Activated CD8-positive, alpha-beta memory T cell treated with anti-CD3 and anti-CD28 coated beads for 24 hours (primary cell): ENCODE measurements at places on chromosomes 12 and 14.

DNA sequence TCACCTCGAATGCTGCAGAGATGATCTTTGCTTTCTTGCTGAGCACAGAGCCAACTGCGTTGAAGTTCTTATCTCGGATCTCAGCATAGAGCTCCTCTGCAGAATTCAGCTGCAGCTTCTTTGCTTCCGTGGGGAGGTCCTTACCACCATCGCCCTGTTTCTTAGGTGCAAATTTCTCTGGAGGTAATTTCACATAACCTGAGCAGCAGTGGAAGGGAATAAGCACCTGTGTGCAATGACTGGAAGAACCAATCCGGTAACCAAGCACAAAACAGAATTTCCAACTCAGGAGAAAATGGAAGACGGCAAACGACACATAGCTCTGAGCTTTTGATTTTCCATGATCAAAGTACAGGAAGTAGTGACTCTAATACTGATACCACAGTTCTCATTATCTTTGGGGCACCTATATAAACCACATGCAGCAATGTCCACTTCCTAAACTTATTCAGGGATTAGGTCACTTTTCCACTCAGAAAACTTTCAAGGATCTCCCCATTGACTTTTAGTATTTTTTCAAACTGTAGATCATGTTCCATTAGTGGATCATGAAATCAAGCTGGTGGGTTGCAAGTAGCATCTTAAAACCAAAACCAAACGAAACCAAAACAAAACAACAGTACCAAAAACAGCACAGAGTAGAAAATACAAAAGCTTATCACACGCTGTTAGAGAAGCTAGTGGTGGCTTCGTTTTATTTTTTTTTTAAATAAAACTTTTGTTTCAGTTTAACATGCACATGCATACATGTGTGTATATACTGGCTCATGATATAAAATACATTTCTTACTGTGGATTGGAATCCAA, 18.9 kb upstream of the DIABLO start:
- no peak for DNase-seq

DNA sequence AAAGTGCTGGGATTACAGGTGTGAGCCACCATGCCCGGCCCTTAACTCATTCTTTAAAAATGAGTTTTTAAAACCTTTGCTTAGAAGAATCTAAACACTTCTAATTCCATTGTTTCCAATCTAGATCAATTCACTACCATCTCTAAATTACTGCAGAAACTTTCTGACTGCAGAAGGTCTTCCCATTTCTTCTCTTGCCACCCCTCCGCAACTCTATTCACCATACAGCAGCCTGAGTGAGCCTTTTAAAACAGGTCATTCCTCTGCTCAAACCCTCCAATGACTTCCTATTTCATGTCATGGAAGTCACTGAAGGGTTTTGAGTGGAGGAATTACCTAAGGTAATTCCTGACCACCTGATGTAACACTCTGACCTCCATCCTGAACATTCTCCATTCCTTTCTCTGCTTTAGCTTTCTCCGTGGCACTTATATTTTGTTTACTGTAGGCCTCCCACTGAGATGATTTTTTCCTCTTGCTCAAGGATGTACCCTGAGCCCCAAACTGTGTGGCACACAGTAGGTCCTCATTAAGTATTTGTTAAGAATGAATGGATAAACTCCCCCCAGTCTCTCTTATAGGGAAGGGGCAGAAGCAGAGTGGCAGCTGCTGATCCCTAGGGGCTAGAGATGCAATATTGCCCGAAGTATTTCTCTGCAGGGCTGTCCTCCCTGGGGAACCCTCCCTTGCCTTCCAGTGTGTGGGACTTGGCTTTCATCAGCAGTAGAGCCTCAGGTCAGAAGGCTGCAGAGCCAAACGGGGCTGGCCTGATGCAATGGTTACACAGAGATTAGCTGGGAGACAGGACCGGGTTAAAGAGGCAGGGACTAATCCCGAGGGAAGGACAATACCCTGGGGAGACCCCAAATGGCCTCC, 1.2 kb downstream of the DDIT3 start:
- peak; percentile 73 for DNase-seq

DNA sequence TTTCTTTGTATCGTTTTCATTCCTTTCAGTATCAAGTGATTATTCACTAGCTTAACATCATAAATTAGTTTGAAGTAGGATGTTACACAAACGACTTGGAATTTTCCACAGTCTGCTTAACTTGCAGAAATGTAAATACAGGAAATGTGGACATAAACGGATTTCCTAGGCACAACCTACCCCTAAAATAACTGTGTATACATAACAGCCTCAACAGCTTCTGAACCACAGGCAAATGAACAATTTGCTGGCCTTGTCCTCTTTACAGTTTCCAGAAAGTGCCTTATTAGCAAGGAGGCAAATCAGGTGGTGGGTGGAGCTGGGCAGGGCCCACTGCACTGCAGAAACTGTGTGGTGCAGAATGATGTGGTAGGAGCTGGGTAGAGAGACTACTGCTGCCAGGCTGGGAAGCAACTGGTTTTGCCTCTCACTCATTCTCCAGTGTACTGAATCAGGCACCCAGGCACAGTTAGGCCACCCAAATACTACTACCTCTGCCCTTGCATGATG, 14.1 kb downstream of the DRAM1 start:
- no peak for DNase-seq

- no peak for DNase-seq
These were observed 655 bp upstream of the PLEKHG3 start for GRCh38 chr14:64703395-64704142.

DNA sequence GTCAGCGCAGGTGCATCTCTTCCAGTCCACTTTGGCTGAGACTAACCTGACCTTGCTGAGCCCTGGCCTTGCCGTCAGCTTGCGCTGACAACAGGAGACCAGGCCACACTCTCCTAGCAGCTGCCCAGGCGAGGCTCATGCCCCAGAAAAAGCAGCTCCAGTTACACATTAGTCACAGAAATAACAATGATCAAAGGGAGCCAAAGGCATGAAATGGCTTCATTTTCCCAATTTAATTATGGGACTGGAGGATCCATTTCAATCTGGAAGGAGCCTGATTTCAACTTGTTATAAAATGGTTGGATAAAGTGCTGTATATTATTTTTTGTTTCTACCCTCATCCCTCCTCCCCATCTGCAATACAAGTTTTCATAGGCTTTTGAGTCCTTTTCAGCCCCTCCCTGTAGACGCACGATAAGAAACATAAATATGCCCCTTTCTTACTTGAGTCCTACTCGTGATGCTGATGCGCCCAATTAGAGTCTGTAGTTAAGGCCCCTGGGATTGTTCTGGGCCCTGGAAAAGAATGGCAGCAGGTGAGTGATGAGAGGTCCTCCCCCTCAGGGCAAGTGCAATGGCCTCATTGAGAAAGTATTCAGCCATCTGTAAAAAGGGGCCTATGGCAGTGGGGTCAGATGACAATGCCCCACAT, 376.0 kb downstream of the C12orf75 start:
- no peak for DNase-seq
